ENCODE measurements at places on chromosomes 1 and 21.
A peak's percentile ranks its signal among the peaks of the same experiment; 100 is the strongest.

DNA sequence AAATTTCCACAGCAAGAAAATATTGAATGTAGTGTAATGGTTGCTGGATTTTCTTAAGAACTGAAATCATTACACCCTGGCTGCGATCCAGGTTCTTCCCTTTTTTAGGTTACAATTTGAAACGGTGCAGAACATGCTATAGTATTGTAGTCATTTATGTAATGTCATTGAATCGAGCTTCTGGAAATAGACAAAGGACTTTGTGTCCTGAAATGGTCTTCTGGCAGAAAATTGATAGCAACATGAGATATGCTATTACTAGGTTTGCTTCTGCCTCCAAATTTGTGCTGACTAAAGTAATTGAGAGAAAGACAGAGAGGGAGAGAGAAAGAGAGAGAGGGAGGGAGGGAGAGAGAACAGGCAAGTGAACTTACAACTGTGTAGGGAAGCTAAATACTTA, 146.2 kb upstream of the NFIA start:
- H3K27me3 ChIP-seq, result no peaks in the 10 kb centered on the region
- H3K27ac ChIP-seq, result no peak overlapping the region
- H3K4me1 ChIP-seq, result no peaks in the 10 kb centered on the region
- DNase-seq, result no peak
- no peaks in the 10 kb centered on the region for H3K36me3 ChIP-seq
- H3K4me3 ChIP-seq, result no peak overlapping the region

GRCh38 chr1:87600055-87600850, 271.6 kb downstream of the LMO4 start:
- H3K4me3 ChIP-seq, result no peak overlapping the region
- H3K27me3 ChIP-seq, result no peaks in the 10 kb centered on the region
- H3K36me3 ChIP-seq, result no peaks in the 10 kb centered on the region
- no peaks in the 10 kb centered on the region for H3K4me1 ChIP-seq

DNA sequence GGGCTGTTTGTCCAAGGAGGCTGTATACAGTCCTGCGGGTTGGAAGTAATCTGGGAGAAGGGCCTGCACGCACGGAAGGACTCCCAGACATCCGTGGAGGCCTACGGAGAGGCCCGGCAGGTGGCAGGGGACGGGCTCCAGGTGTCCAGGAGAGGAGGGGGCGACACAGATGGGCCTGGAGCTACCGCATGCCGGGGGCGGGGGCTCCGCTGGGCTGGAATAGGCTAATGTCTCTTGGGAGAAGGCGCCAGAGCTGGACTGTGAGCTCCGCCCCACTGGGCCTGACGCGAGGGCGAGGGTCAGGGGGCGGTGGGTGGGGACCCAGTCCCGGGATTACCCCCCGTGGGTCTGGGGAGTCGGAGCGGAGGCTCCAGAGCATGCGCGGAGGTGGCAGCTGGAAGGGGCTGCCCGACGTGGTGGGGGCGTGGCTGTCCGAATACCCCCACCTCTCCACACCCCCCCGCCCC, 659 bp downstream of the AGO1 start:
- H3K27me3 ChIP-seq, result peaks cover 7% of the 10 kb centered on the region
- H3K4me1 ChIP-seq, result peaks cover 19% of the 10 kb centered on the region
- H3K27ac ChIP-seq, result no peak overlapping the region

DNA sequence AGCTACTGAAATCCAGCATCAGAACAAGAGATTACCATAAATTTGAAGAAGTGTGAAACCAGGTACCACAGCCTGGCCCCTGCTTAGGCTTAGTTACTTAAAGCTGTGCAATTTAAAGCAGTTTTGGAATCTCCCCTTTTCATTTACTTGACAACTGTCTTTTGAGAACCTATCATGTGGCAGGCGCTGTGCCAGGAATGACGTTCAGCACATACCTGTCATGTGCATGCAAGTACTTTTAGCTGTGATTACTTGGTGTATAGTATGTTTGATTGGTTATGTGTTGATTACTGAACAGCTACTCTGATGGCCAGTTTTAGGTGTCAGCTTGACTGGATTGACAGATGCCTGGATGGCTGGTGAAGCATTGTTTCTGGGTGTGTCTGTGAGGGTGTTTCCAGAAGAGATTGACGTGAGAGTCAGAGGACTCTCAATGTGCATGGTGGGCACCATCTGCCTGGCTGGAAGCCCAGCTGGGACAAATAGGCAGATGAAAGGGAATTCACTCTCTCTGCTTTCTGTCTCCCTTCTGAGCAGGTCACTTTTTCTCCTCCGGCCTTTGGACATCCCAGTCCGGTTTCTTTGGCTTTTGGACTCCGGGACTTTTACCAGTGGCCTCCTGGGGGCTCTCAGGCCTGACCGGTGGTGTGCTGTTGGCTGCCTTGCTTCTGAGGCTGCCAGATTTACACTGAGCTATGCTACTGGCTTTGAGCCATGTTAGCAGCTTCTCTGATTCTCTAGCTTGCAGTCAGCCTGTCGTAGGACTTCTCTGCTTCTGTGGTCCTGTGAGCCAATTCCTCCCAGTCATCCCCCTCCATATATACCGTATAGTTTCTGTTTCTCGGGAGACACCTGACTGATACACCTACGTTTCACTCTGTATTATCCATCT, 178.0 kb downstream of the RYR2 start:
- DNase-seq, result no peak
- H3K27ac ChIP-seq, result no peak overlapping the region

GRCh38 chr1:109818988-109819764, 55.5 kb upstream of the EPS8L3 start:
- H3K4me3 ChIP-seq, result no peak overlapping the region
- DNase-seq, result no peak
- H3K27ac ChIP-seq, result no peak overlapping the region
- H3K27me3 ChIP-seq, result no peaks in the 10 kb centered on the region
- H3K4me1 ChIP-seq, result peaks cover 20% of the 10 kb centered on the region
- peaks cover 2% of the 10 kb centered on the region for H3K36me3 ChIP-seq

DNA sequence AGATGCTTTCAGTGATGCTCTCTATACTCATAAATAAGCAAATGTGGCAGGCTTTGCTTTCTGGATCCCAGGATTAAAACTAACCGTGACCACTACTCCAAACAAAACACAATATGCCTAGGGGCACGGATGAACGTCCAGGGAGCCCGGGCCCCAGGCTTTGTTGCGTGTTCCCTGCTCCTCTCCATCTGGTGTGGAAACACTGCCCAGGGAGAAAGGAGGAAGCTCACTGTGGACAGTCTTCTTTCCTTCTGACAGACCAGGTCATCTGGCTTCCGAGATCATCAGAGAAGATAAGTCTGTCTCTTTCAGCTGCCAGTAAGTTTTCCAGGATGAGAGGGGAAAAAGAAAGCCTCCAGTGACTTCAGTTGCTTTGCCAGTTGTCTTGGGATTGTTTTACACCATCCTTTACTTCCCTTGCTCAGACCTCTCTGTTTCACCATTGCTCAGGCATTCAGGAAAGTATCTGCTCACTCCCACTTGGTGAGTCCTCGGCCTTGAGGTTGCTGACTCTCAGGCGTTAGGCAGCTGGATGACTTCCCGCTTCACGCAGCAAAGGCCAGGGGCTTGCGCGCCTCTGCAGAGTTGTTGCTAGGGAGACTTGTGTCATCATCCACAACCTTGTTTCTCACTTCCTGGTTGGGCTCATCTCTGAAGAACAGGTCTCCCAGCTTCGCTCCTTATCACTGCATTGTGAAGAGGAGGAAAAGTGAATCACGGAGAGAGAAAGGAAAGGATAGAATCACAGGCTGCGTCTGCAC, 20.6 kb upstream of the PGD start:
- no peak overlapping the region for H3K4me3 ChIP-seq
- peaks cover 47% of the 10 kb centered on the region for H3K36me3 ChIP-seq
- H3K27me3 ChIP-seq, result no peaks in the 10 kb centered on the region
- H3K27ac ChIP-seq, result peak overlapping the region; percentile 2
- DNase-seq, result peak; percentile 90

GRCh38 chr21:36260030-36260787, 59.8 kb upstream of the MORC3 start:
- peaks cover 62% of the 10 kb centered on the region for H3K36me3 ChIP-seq
- DNase-seq, result peak; percentile 81
- no peak overlapping the region for H3K4me3 ChIP-seq
- H3K4me1 ChIP-seq, result peaks cover 6% of the 10 kb centered on the region

DNA sequence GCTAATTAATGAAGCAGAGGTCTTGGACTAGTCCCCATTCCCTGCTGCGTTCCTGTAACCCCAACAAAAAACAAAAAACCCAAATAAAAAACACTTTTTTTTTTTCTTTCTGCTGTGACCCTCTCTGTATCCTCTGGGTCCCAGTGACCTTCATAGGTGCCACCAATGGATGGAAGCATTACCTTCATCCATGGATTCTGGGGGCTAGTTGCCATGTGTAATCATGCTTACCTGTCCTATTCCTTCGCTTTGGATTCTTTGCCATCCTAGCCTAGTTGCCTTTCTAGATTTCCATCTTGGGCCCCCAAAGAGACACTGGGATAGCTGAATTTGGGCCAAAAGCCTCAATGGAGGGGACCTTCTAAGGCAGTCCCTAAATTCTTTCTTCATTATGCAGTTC, 1208.7 kb downstream of the BRINP3 start:
- H3K27ac ChIP-seq, result no peak overlapping the region
- H3K4me3 ChIP-seq, result no peak overlapping the region
- H3K4me1 ChIP-seq, result no peaks in the 10 kb centered on the region
- DNase-seq, result no peak
- no peaks in the 10 kb centered on the region for H3K36me3 ChIP-seq

- H3K27me3 ChIP-seq, result no peaks in the 10 kb centered on the region
- no peak for DNase-seq
- peaks cover 10% of the 10 kb centered on the region for H3K4me1 ChIP-seq
- no peak overlapping the region for H3K4me3 ChIP-seq
Measured at GRCh38 chr1:28577052-28577678, 14.9 kb upstream of the RAB42 start.

- peaks cover 34% of the 10 kb centered on the region for H3K4me1 ChIP-seq
- H3K27ac ChIP-seq, result peak overlapping the region; percentile 73
- peak; percentile 8 for DNase-seq
- no peak overlapping the region for H3K4me3 ChIP-seq
- no peaks in the 10 kb centered on the region for H3K27me3 ChIP-seq
Measured at GRCh38 chr1:19769211-19769932, 30.3 kb downstream of the TMCO4 start.

- no peak overlapping the region for H3K4me3 ChIP-seq
- no peak overlapping the region for H3K27ac ChIP-seq
- peaks cover 1% of the 10 kb centered on the region for H3K4me1 ChIP-seq
- H3K27me3 ChIP-seq, result no peaks in the 10 kb centered on the region
- H3K36me3 ChIP-seq, result peaks cover 18% of the 10 kb centered on the region
- peak; percentile 3 for DNase-seq
Measured at GRCh38 chr1:168261390-168261789, 19.3 kb upstream of the TBX19 start.

DNA sequence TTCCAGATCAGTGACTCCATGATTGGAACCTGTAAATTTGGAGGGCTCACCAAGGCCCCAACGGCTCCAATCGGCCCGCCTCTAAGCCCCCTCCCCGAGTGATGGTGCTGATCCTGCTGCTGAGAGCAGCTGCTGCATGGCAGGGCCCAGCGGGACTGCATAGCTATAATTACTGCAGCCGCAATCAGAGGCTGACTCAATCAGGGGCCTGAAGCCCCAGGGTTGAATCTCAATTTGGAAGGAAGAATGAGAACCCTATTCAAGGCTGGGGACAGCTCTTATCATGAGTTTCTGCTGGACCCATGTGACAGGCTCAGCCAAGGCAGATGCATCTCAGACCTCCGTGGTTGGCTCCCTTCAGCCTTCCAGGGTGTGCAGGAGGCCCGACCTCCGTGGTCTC, 42.8 kb upstream of the MAGOH start:
- no peak for DNase-seq
- no peak overlapping the region for H3K27ac ChIP-seq
- H3K27me3 ChIP-seq, result no peaks in the 10 kb centered on the region
- peaks cover 12% of the 10 kb centered on the region for H3K36me3 ChIP-seq

- no peaks in the 10 kb centered on the region for H3K27me3 ChIP-seq
- H3K4me3 ChIP-seq, result no peak overlapping the region
- peaks cover 9% of the 10 kb centered on the region for H3K4me1 ChIP-seq
- H3K36me3 ChIP-seq, result no peaks in the 10 kb centered on the region
Measured at GRCh38 chr1:41647221-41648135, 163.0 kb upstream of the EDN2 start.

DNA sequence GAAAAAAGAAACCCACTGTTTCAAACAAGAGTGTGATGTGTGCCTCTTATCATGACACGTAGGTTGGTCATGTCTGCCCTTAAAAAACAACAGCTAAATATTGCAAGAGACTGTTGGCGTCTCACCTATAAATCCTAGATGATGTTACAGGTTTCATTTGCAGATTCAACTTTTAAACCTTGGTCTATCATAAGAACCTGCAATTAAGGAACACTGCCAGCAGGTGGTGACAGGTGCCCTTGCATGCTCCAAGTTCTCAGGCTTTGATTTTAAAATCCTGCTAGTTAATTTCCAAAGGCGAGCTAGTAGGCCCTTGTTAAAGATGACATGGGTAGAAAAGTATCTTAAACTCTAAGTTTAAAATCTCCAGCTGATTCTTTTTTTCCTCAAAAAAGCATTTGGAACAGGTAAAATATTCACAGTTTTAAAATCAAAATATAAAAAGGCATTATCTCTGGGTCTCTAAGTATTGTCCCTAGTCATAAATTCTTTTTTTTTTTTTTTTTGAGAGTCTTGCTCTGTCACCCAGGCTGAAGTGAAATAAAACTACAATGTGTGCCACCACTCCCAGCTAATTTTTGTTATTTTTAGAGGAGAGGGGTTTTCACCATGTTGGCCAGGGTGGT, 39.1 kb downstream of the CLSTN1 start:
- no peaks in the 10 kb centered on the region for H3K36me3 ChIP-seq
- no peak overlapping the region for H3K27ac ChIP-seq
- H3K4me1 ChIP-seq, result peaks cover 5% of the 10 kb centered on the region
- no peak overlapping the region for H3K4me3 ChIP-seq
- DNase-seq, result peak; percentile 66

DNA sequence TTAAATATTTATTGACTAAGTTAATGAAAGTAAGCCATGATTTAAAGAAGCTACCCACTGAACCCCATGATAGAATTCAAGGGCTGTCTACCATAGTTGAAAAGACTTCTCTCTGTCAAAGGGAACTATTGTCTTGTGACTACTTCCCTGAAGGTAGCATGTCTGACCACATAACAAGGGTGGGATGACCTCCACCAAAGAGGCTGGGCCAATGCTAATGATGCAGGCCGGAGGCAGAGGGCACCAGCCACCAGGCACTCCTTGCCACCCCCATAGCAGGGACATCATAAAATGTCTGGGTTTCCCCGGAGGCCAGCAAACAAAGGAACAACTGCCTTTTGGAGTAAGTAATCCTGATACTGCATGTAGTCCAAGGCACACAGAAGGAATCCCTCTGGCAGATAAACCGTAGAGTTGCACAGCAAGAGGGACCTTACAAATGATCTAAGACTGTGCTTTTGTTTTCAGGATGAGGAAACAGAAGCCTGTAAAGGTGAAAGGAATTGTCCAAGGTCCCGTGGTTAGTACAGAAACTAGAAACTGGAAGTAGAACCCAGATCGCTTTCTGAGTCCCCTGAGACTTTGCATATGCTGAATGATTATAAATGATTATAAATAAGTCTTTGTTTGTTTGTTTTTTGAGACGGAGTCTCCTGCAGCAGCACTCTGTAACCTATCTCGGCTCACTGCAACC, 33.5 kb upstream of the ITPKB start:
- no peaks in the 10 kb centered on the region for H3K36me3 ChIP-seq
- no peak for DNase-seq
- no peak overlapping the region for H3K4me3 ChIP-seq
- H3K27ac ChIP-seq, result no peak overlapping the region
- H3K27me3 ChIP-seq, result peaks cover 5% of the 10 kb centered on the region
- H3K4me1 ChIP-seq, result no peaks in the 10 kb centered on the region
